NCI-H1105 (cell line): ENCODE measurements at places on chromosomes 12 and 14.

- DNase-seq: no peak
Observed at GRCh38 chr14:77007183-77007974, 21.1 kb downstream of the IRF2BPL start.

GRCh38 chr14:77622366-77622961 is 6.0 kb upstream of the SPTLC2 start:
- no peak for DNase-seq

- DNase-seq: no peak
Observed at GRCh38 chr12:96242597-96242996, 48.4 kb downstream of the ELK3 start.

- DNase-seq: no peak
Observed at GRCh38 chr12:10617863-10618262, 4.5 kb upstream of the MAGOHB start.

GRCh38 chr12:6233121-6233971 is 33.1 kb downstream of the CD9 start:
- no peak for DNase-seq

- DNase-seq: no peak
Observed at GRCh38 chr14:103136388-103137271, 13.4 kb downstream of the TNFAIP2 start.

GRCh38 chr12:87779016-87779415 is 250.2 kb downstream of the C12orf50 start:
- no peak for DNase-seq

GRCh38 chr12:127606476-127607015 is 660.4 kb upstream of the TMEM132C start:
- no peak for DNase-seq

DNA sequence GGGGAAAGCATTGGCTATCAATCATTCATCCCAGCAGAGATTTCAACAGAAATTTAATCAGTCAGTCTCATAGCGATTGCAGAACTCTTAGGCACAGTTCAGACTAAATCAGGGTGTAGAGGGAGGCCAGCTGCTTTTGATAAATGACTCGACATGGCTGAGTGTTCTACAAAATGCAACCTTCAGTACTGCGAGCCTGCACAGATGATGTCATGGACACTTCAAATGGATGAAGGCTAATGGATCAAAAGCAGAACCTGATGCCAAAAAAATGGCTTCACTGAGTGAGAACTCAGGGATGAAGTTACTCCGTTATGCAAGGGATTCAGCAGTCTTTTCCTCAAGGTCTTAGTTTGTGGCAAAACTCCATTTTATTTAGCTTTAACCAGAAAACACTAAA is 167.3 kb downstream of the DACT1 start:
- peak; percentile 20 for DNase-seq

DNA sequence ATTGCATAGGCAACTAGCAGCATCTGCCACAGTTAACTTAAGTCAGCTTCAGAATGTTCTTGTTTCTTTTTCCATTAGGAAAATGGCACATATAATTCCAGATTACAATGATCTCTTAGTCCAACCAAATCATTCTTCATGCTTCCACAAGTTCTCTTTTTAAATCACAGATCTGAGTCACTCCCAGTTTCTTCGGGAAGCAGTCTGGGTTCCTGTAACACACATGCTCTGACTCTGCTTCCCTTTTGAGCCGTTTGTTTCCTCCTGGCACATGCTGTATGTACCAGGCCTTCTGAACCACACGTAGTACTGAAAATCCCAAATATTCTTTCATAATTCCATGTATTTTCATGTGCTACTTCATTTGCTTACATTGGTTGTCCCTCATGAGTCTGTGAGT is 388.8 kb upstream of the PDE3A start:
- no peak for DNase-seq

- DNase-seq: no peak
Observed at GRCh38 chr12:122753319-122753650, 661 bp downstream of the DENR start.

DNA sequence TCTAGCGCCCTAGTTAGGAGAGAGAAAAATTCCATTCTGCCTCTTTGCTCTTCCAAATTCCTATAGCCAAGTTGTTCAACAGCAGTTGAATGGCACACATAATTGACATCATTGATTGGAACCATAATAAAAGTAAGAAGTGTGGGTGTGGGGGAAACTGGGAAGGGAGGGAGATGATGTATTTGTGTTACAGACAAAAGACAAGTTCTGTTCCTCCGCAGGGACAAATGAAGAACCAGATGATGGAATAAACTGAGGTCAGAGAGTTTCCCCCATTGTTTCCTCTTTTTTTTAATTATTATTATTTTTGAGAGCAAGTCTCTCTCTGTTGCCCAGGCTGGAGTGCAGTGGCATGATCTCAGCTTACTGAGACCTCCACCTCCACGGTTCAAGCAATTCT is 34.9 kb downstream of the GDF11 start:
- DNase-seq: no peak
